ENCODE measurements at places on chromosomes 5 and 9.

- DNase-seq = no peak
Measured at GRCh38 chr9:13228431-13228830, 51.1 kb downstream of the MPDZ start.

DNA sequence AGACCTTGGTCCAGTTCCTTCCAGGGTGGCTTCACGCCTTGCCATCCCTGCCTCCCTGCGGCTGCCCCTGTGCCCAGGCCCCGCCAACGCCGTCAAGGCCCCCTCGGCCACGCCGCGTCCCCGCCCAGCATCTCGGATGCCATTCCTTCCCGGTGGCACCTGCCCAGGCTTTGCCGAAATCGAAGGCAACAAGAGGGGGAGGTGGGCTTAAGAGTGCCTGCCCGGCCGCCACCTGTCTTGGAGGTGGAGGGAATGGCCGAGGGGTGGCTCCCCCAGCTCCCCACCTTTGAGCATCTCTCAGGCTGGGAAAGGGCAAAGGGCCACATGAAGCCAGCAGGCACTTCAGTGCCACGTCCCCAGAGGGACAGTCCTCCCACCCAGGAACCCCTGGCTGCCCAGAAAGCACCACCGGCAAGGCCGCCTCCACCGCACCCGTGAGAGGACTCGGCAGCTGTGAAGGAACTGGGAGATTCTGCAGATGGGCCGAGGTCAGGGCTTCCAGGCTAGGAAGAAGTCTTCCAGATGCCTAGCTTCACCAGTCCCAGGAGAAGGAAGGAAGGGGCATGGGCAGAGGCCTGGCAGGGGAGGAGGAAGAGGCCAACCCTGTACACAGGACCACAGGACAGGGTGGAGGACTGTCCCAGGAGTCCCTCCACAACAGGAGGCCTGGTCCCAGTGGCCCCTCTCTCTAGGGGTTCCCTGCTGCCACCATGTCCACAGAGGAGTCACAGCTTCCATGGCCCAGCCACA lies 218.0 kb downstream of the FANCC start:
- no peak for DNase-seq

- no peak for DNase-seq
Measured at GRCh38 chr9:120593250-120593954, 13.4 kb upstream of the CDK5RAP2 start.

DNA sequence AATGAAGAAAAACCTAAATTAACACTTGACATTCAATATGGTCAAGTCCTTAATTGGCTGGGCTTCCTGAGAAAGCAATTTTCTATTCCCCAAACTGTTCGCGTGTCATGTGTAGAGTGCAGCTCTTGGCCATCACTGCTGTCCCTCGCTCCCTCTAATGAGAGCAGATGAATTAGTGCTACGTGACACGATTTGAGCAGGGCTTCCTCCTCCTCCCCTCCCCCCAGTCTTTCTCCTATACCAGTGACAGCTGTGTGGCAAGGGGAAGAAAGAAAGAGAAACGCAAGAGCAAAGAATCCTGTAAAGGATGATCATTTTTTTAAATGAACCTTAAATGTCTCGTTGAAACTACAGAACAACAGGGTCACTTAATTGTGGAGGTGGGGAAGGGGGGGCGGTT lies 159.6 kb downstream of the BNC2 start:
- DNase-seq = no peak

- no peak for DNase-seq
Measured at GRCh38 chr5:122761115-122761514, 13.8 kb upstream of the SNX2 start.

DNA sequence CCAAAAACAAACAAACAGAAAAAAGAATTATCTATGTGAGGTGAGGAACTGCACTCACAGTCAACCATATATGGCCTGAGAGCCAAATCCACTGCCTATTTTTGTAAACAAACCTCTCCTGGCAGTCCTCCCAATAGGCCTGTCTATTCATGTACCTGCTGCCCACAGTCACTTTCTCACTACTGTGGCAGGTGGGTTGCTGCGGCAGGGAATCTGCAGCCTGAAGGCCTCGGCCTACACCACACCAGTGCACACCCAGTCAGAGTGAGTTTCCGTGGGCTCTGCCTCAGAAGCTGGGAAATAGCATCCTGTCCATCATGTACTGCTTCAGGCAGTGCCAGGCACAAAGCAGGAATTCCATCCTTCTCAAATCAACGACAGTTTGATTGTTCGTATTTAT lies 82.3 kb downstream of the SPTLC1 start:
- DNase-seq = no peak

DNA sequence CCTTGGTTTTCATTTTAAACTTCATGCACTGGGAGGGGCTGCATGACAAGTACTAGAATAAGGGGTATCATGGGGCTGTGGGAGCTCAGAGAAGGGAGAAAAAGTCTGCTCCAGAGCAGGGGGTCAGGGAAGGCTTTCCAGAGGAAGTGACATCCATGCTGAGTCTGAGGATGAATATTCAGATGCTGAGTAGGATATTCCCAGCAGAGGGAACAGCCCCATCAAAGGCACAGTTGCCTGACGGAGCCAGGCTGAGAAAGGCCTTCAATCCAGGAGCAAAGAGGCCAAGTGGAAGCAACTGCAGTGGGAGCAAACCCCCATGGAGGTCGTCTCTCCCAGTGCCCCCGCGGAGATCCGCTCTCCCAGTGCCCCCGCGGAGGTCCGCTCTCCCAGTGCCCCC lies 4.4 kb downstream of the PFN3 start:
- no peak for DNase-seq

DNA sequence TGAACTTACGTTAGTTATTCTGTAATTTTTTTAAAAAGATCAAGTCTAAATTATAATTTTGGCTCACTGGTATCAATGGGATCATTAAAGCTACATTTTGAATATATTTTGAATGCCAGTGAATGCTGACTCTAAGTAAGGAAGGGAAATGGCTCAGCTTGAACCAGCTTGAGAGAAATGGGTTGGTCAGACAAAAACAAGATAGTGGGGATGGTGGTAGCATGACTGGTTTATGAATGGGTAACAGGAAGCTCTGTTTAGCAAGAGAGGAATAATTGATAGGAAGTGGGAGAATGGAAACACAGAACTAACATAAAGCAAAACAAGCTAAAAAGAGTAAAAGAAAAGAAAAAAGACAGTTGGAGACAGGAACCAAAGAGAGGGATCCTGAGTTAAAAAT lies 220.2 kb downstream of the ADAMTS6 start:
- no peak for DNase-seq

DNA sequence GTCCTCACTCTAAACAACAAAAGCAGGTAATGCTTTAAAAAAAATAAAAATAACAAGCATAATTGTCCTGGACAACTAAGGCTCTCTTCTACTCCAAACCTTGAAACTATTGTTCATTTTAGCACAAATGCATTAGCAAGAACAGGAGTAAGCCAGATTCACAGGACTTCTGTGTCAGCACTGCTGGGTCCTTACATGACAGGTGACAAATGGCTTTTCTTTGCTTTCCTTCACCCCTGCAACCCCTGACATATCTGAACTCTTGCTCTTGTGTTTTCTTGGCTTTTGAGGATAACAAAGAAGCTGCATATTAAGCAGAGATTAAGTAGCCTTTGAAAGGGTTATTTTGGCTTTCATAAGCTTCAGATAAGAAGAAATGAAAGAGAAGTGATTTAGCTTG lies 71.1 kb downstream of the ZNF474 start:
- no peak for DNase-seq

- DNase-seq = no peak
Measured at GRCh38 chr5:77942578-77943239, 166.6 kb upstream of the TBCA start.

- no peak for DNase-seq
Measured at GRCh38 chr9:97557606-97558095, 56.2 kb downstream of the TMOD1 start.

GRCh38 chr5:31481531-31482165 lies 50.2 kb downstream of the DROSHA start:
- no peak for DNase-seq

- no peak for DNase-seq
Measured at GRCh38 chr5:15807871-15808270, 307.9 kb downstream of the FBXL7 start.

DNA sequence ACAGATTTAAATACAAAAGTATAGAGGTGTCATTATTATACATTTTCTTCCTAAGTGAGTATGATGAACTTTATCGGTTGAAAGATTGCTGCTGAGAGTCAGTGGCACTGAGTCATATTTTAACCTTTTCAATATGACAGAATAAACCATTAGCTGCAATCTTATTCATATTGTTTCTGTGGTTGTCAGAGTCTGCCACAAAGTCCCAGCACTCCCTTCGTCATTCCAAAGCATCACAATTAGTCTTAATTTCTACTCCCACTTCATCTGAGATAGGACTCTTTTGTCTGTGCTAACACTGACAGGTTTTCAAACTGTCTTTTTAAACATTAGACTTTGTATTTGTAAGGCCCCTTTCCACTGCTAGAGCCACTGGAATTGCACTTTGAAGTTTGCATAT lies 656.9 kb downstream of the MTRR start:
- DNase-seq = no peak

GRCh38 chr5:160159991-160160792 lies 40.9 kb upstream of the PWWP2A start:
- no peak for DNase-seq

DNA sequence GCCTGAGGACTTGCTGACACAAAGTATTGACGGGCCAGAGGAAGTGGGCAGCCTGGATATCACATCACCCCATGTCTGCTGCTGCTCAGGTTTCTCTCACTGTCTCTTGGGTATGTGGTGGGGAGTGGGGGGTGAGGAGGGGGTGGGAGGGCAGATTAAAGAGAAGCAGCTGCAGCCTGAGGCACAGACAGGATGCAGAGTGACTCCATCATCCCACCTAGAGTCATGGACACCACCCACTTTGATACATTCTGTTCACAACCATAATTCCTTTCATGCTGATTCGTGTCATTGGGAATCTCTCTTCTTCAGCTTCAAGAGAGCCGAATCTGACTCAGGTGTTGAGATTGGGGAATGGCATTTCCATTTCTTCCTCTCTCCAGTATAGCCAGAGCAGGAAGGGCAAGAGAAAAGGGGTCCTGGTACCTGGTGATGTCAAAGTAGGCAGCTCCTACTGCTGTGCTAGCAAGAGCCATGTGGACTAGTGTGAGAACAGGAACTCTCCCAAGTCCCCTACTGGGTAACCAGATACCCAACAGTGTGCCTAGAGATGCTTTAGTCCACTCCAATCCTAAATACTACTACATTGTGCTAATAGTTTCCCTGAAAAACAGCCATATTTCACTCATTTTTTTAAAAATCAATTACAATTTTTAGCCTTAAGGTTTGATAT lies 22.4 kb downstream of the GRAMD2B start:
- DNase-seq = no peak

- peak; percentile 68 for DNase-seq
Measured at GRCh38 chr5:65100911-65101631, 332.3 kb downstream of the CWC27 start.

DNA sequence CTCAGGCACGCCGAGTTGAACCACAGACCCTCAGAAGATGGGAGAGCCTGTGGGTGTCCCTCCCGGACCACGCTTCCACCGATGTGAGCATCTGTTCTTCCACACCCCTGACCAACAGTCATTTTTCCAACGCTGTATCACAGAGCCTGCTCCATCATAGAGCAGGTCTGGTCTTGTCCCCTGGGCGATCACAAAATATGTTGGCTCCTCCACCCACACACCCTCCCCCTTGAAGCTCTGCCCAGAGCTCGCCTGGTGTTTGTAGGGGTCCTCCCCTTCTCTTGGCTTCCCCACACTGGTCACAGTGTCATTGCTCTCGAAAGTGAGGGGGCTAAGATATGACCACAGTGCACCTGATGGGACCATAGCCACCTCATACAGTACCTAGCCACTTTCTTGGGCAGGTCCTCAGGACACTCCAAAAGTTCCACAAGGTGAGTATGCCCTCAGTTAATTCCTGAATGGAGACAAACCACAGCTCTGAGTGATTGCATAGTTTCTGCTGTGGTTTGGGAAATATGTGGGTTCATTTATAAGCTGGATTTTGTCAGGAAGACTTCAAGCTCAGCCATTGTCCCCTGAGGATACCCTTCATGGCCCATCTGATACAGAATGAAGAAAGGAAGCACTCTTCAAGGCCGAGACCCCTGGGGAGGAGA lies 3.5 kb upstream of the ZNF618 start:
- DNase-seq = no peak

DNA sequence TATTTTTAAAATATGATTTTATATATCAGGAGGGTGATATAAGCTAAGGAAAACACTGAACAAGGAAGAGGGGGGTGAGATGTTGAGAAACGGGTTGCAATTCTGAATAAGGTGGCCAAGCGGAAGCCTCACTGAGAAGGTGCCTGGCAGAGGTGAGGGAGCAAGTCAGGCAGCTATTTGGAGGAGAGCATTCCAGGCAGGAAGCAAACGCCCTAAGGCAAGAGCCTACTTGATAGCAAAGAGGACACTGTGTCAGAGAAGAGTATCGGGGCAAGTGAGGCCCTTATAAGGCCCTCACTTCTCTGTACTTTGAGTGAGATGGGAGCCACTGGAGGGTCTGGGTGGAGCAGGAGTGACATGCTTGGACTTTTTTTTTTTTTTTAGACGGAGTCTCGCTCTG lies 8.0 kb upstream of the CTNNA1 start:
- DNase-seq = no peak

GRCh38 chr9:111058166-111058565 lies 19.9 kb upstream of the LPAR1 start:
- no peak for DNase-seq

DNA sequence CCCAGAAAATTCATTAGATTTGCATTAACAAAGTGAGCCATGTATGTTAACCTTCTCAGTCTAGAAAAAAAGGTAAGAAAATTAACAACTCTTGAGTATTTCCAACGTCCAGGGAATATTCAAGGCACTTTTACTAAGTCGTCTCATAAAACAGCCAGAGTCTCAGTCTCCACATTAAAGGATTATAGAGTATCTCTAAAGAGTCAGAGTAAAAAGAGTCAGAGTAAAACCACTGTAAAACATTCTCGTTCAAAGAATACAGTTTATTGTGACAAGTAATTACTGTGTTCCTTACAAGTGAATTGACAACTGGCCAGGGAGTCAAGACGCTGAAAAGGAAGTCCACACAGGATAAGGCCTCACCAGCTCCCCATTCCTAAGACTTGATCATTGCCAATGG lies 97.2 kb upstream of the ISL1 start:
- no peak for DNase-seq

GRCh38 chr9:20378851-20379250 lies 243.4 kb downstream of the MLLT3 start:
- no peak for DNase-seq

GRCh38 chr5:135062216-135063055 lies 28.4 kb upstream of the PITX1 start:
- DNase-seq = no peak

DNA sequence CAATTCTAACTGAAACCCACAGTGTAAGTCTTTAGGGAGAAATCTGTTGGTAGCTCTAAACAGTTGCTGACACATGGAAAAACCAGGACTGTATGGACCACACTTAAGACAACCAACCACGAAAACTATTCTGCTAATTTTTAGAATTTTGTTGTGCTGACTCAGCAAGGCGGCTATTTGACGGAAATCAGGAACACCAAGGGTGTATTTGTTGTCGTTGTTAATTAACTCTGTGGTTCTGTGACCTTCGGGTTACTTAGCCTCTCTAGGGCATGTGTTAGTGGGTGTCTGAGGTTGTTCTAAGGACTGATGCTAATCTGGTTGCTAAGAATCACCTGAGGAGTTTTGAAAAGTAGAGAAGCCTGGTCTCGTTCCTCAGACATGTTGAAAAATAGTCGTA lies 79.2 kb downstream of the ATP10B start:
- DNase-seq = no peak

- DNase-seq = no peak
Measured at GRCh38 chr9:31556667-31557463, 827.6 kb upstream of the ACO1 start.

GRCh38 chr5:156411185-156411613 lies 84.2 kb downstream of the SGCD start:
- DNase-seq = no peak
